Stimulated activated CD8-positive, alpha-beta memory T cell treated with anti-CD3 and anti-CD28 coated beads, Interleukin-7, amount 100 ng/mL, for 1 hour (primary cell): ENCODE measurements at places on chromosomes 7 and 10.

DNA sequence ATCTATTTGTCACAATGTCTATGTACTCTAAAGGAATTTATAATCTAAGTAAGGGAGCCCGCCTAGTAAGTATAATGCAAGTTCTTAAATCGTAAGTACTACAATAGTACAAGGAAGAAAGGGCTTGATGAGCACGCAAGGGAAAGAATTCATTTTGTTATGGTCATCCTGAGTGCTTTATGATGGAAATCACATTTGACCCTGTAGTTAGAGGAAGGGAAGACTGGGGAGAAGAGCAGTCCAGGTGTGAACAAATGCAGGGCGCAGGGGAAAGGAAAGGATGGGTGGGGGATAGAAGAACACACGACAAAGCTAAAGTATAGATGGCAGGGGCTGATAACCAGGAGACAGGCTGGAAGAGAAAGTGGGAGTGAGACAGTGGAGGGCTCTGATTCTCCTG is 88.2 kb upstream of the ARMC3 start:
- no peak for DNase-seq

DNA sequence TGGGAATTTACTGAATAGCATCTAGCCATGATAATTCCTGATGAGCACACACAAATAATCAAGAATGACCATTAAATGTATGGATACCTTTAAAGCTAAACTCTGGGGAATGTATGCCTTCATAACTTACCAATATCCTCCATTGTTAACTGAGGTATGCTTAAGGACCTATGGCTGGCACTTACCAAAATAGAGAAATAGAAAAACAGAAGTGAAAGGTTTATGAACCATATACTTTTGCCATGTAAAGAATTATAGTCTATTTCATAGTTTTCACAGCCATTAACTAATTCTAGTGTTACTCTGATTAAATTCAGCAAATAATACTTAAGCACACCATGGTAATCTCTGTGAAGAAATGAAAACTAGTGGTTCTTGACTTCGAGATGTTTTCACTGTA is 1360.6 kb upstream of the LRRTM3 start:
- no peak for DNase-seq

- DNase-seq: no peak
These were observed 121.7 kb downstream of the DOCK4 start for GRCh38 chr7:112084520-112084971.

DNA sequence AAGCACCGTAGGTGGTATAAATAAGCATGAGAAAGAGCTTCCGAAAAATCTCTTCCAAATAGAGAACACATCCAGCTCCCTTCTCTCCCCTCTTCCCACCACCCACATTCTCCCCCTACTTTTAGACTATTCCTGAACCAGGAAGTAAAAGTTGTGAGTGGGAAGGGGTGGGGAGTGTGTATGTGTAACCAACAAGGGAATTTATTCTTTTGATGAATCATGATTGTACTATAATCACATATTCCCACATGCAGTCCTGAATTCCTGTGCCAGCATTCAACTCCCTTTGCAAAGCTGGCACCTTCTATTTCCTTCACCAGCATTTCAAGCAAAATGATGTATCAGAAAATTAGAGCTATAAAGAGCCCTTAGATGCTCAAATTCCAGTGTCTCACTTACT is 230.6 kb upstream of the CHRM2 start:
- DNase-seq: no peak

DNA sequence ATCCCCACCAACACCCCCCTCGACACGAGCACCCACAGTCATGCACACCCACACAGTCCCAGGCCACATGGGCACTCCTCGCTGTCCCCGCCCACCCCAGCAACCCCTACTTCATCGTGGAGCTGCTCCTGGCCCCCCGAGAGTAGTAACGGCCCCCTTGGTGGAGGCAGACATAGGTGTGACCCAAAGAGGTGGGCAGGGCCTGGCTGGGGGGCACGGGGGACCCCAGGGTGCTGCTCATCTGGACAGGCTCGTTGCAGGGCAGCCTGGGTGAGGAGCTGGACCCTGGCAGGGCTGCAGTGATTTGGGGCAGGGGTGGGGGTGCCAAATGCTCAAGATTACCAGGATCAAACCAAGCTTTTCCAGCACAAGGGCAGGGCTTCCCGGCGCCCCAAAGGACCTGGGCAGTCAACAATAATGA is 42.4 kb upstream of the ZMIZ1 start:
- DNase-seq: no peak

DNA sequence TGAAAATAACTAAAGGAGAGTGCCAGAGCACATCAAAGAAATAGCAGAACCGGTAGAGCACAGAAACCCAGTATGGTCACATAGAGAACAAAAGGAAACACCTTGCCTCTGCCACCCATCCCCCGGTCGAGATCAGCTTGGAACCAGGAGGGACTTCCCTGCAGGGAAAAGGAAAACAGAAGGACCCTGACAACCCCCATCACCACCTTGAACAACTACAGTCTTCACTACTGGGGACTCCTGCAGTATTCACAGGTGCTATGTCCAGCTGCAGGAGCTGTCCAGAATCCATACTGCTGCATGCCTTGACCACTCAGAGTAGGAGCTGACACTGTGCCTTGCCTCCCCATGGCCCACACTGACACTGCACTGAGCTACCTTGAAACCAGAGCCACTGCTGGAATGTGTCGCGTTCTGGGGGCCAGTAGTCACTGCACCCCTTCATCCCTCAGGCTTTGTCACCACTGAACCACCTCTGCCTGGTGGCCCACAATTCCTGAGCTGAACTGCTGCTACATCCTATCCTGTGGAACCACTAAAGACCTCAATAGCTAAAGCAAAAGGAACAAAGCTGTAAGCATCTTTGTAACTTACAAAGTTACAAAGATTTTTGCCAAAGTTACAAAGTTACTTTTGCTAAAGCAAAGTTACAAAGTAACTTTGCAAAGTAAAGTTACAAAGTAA is 66.8 kb downstream of the TRIL start:
- DNase-seq: no peak

DNA sequence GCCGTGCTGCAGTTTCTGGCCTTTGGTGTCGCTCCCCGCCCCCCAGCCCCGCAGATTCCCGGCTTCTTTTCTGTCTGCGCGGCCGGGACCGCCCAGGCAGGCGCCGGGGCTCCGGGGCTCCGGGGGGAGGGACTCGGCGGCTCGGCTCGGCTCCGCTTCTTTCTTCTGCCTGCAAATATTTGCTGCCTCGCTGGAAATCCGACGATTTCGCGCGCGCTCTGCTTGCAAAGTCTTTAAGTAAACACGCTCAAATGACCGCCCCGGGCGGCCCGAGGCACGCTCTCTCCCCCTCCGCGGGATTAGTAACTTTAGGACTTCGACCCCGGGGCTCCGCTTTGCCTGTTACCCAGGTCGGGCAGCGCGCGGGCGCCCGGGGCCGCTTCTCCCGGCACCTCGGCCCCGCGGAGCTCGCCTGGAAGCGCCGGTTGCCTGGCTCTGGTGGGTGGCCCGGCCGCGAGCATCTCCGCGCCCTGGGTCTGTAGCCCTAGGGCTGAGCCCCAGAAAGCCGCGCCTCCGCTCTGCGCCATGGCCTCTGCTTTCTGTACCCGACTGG is 3.9 kb upstream of the GATA3 start:
- DNase-seq: no peak

- no peak for DNase-seq
These were observed 1.9 kb downstream of the NSUN6 start for GRCh38 chr10:18649364-18649959.

GRCh38 chr10:117222976-117223692 is 17.8 kb upstream of the SLC18A2 start:
- DNase-seq: no peak

GRCh38 chr10:96664563-96664962 is 55.8 kb downstream of the PIK3AP1 start:
- no peak for DNase-seq

- DNase-seq: no peak
These were observed 28.2 kb downstream of the COL26A1 start for GRCh38 chr7:101390901-101391301.
